Fibroblast of lung (primary cell): ENCODE measurements at places on chromosomes 2 and 18. TPM values are rescaled to one million over a fixed set of nuclear protein-coding genes. Genes with fewer than 3 reads are reported as not detected.

CNDP1 gene
- not detected in 2 replicates for total RNA-seq

ACVR1C gene
- 0.26 and 0.83 TPM in 2 replicates for total RNA-seq

FBXO48 gene
- total RNA-seq = 0.26 and 0.33 TPM in 2 replicates

ANO7 gene
- total RNA-seq = 0.26 and 0.50 TPM in 2 replicates

CD8B2 gene
- not detected in 2 replicates for total RNA-seq

OBSL1 gene
- 28.7 and 34.4 TPM in 2 replicates for total RNA-seq

ZNF397 gene
- total RNA-seq = 19.5 and 23.8 TPM in 2 replicates

RESP18 gene
- total RNA-seq = not detected in 2 replicates

MAL gene
- under 0.01 TPM in 1 of 2 replicates, not detected in the other for total RNA-seq

GPR39 gene
- 0.26 and 1.3 TPM in 2 replicates for total RNA-seq

RAPH1 gene
- total RNA-seq = 15.4 and 21.1 TPM in 2 replicates
